NCI-H1417 (cell line): ENCODE measurements at places on chromosomes 2 and 18.

GRCh38 chr2:162116352-162116751 lies 35.7 kb downstream of the GCG start:
- no peak for DNase-seq

DNA sequence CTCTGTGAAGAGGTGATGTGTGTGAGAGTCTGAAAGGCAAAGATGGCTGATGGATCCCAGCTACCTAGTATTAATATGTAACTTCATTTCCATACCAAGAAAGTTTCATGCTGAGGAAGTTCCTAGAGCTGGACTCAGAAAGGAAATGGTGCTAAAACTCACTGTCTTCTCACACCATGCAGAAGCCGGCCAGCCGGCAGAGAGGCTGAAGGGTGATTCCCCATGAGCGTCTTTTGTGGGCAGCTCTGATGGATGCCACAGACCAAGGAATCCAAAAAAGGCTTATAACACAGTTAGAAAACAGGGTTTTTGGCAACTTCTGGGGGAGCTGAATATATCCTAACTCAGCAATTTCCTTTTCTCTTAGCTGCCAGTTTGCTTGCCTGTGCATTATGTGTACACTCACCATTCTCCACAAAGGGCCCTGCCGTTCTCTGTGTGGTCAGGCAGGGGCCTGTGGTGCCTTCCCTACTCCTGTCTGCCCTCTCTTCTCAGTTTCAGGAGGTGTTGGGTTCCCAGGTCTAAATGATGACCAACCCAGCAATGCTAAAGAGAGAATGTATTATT lies 289.4 kb downstream of the MTX2 start:
- DNase-seq = no peak

- DNase-seq = no peak
Observed at GRCh38 chr18:60232541-60232940, 140.0 kb downstream of the MC4R start.

GRCh38 chr18:28189400-28190239 lies 12.7 kb upstream of the CDH2 start:
- DNase-seq = peak; percentile 47

- DNase-seq = no peak
Observed at GRCh38 chr2:100820523-100821254, 750 bp downstream of the NPAS2 start.

- no peak for DNase-seq
Observed at GRCh38 chr2:215685238-215685990, 249.5 kb upstream of the FN1 start.

DNA sequence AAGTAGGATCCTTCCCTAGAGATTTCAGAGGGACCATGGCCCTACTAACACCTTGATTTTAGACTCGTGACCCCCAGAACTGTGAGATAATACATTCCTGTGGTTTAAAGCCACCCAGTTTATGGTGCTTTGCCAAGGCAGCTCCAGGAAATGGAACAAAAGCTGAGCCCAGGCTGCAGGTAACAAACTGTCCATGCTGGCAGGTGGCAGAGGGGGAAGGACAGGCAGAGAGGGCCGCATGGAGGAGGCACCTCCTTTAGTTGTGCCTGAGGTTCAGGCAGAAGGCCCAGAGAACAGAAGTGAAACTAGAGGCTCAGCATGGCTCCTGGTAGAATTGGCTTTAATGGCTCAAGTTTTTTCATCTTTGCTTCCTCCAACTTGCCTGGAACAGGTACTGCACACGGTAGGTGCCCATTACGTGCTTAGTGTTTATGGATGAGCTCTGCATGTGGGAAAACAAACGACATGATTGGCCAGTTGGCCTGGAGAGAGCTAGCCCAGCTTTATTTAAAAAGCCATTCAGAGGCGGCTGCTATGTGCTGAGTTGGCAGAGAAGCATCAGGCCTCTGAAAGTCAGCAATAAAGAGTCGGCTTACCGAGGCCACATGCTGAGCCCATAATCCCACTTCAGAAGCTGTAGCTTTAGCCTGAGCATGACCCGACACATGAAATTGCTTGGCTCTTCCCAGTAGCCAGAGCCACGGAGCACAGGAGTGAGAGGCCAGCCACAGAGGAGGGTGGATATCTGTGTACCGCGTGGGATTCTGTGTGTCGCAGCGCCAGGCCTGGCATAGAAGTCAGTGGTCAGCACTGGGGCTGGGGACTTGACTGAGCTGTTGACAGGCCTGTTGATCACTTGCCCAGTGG lies 36.5 kb downstream of the HS1BP3 start:
- DNase-seq = peak; percentile 74

GRCh38 chr18:74791501-74792194 lies 194.0 kb downstream of the ZNF407 start:
- no peak for DNase-seq

- DNase-seq = no peak
Observed at GRCh38 chr2:16005816-16006536, 65.6 kb downstream of the MYCN start.

DNA sequence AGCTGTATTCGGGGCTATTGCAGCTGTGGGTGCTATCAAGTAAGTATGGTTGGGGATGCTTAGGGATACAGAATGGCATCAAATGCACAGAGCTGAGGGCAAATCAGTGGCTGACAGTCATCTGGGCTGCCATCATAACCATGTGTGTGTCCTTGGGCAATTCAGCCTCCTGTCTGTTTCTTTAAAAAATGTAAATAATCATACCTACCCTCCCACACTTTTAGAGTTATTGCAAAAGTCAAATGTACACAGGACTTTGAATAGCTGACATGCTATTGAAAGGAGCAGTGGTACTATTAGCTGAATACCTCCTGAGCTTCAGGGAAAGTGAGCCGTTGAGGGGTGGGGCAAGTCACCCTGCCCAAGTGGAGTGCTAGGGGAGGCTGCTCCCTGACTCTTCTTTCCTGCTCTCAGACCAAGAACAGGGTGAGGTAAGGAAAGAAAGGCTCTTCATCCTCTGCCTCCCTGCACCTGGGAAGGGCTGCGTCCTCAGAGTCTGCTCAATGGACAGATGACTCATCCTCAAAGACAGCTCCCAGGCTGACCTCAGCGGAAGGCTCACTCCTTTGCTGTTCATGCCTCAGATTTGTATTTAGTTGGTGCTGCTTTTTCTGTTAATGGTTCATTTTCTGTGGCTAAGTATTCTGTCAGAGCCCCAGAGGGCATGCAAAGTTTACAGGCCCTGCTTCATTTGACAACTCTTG lies 54.9 kb upstream of the BZW1 start:
- no peak for DNase-seq

- DNase-seq = peak; percentile 77
Observed at GRCh38 chr2:69741575-69742321, at the start of gene ANXA4. Gene ANXA4 (plus strand): TSS chr2:69742134. CDS start chr2:69781566, 39,432 bp downstream.

DNA sequence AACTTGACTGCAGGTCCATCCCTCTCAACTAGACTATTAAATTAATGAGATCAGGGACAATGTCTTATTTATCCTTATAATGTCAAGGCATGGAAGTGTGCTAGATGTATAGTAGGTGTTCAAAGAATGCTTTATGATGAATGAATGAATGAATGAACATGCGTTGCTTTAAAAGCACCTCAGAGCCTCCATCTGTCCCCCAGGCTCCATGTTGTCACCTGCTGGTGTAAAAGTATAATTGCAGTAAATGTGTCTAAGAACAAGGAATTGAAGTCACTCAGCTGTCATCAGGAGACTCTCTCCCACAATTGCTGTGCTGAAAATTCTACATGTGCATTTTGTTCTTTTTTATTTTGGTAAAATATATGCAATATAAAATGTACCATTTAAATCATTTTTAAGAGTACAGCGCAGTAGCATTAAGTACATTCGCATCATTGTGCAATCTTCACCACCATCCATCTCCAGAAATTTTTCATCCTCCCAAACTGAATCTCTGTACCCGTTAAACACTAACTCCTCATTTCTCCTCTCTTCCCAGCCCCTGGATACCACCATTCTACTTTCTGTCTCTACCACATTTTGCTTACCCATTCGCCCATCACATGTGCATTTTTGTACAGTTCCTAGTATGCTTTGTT lies 52.6 kb downstream of the GNAL start:
- no peak for DNase-seq

- DNase-seq = no peak
Observed at GRCh38 chr2:240413813-240414429, 21.5 kb upstream of the GPC1 start.

DNA sequence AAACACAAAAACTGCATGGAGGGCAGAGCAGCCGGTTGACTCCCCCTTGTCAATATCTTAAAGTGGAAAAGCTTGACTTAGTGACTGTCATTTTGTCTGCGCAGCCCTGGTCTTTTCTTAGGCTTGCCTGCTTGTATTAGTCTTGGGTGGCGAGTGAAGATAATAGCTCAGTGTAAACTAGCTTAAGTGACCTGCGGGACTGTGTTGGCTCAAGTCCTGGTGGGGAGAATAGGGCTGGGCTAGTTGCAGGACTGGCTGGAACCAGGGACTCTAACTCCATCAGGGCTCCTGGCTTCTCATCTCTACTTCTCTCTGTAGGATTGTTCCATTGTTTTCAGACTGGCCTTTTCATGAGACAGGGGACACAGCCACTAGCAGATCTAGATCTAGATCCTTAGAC lies 8.1 kb upstream of the ATG16L1 start:
- no peak for DNase-seq

- DNase-seq = no peak
Observed at GRCh38 chr2:152577579-152577978, 139.7 kb downstream of the PRPF40A start.

GRCh38 chr18:13473751-13474150 lies 252.6 kb downstream of the FAM210A start:
- DNase-seq = no peak

- no peak for DNase-seq
Observed at GRCh38 chr2:174787487-174788205, 23.4 kb upstream of the CHRNA1 start.

- no peak for DNase-seq
Observed at GRCh38 chr18:56003009-56003719, 415.2 kb upstream of the TCF4 start.

GRCh38 chr2:76642129-76642528 lies 880.0 kb downstream of the LRRTM4 start:
- DNase-seq = no peak

DNA sequence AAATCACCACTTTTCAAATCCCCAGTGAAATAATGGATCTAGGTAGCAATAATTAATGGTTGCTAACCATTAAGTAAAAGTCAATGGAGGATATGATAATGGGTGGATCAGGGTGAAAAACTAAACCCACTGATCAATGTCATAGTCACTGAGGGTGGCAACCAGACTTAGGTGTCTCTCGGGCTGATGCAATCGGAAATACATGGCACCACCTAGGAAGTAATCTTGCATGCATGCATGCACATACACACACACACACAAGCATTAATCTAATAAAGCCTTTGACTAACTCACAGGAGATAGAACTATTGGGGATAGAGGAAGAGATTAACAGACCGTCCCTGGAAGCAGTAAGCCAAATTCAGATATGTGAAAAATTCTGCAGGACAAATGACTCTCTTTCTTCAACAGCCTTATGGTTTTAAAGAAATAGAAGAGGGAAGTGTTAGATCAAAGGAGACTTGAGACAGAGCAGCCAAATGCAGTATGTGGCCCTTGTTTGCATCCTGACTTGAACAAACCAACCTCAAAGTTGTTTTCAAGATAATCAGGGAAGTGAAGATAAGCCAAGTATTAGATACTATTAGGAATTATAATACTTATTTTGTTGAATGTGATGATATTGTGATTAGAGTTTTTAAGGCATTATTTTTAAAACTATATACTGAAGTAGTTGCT lies 186.0 kb upstream of the RMP24 start:
- peak; percentile 44 for DNase-seq

DNA sequence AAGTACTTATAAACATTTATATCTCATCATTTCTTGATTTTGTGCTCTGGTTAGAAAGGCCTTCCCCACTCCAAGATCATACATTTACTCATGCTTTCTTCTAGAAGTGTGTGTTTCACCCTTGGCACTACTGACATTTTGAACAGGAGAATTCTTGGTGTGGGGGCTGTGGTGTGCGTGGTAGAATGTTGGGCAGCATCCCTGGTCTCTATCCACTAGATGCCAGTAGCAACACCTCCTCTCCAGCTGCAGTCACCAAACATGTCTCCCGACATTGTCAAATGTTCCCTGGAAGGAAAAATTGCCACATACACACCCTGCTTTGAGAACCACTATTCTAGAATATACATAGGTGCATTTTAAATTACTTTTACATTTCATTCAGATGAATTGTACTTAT lies 8.7 kb upstream of the TGIF1 start:
- DNase-seq = peak; percentile 6

DNA sequence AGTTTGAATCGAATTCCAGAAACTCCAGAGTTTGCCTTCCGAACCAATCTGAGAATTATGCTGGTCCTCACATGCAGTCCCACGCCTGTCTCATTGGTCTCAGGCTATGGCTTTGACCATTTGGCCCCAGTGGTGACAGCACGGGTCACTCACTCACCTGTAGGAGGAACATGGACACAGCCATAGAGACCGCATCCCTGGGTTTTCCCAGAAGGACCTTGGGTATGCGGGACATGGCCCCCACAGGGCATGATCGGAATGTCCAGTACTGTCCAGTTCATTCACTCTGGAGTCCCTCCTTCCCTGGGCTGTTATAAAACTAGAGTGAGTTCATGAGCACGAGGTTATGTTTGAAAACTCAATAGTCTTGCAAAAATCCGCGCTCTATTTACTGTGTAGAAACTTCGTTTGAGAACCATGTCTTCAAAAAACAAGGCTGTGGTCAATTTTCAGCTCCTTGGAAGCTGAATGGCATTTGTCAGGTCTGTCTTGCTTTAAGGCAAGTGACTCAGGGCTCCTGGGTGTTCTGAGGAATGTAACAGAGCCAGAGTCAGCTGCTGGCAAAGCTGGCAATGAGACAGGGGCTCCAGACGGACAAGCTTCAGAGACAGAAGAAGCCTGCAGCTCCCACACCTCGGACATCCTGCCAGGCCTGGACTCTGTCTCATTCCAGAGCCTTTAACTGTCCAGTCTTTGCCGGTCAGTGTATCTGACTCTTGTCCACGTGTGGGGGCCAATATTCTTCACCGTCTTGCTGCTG lies 86.7 kb upstream of the TMEM18 start:
- no peak for DNase-seq

DNA sequence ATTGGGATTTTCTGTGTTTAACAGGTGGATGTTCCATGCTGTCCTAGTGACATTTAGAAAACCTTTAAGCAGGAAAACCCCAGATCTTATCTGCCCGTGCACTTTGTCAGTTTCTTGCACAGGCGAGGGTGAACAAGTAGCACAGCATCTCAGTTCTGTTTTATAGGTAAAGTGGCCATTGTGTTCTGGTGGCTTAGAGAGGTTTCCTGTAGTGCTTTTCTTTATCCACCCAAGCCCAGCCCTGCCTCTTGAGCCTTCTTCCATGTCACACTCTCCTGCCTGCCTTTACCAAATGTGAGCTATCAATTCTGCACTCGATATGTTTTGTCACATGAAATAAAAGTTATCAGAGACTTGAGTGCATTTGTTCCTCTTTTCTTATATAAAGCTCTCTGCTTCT lies 135.3 kb upstream of the NOSTRIN start:
- no peak for DNase-seq

- DNase-seq = no peak
Observed at GRCh38 chr2:102724016-102724490, 37.8 kb upstream of the TMEM182 start.

GRCh38 chr2:202700075-202700901 lies 65.5 kb downstream of the FAM117B start:
- no peak for DNase-seq

GRCh38 chr18:49569724-49570123 lies 7.9 kb downstream of the LIPG start:
- no peak for DNase-seq

- no peak for DNase-seq
Observed at GRCh38 chr2:126769118-126769517, 113.2 kb downstream of the GYPC start.

GRCh38 chr2:202327858-202328257 lies 48.3 kb upstream of the BMPR2 start:
- no peak for DNase-seq
